ENCODE measurements at places on chromosomes 5 and 9.

DNA sequence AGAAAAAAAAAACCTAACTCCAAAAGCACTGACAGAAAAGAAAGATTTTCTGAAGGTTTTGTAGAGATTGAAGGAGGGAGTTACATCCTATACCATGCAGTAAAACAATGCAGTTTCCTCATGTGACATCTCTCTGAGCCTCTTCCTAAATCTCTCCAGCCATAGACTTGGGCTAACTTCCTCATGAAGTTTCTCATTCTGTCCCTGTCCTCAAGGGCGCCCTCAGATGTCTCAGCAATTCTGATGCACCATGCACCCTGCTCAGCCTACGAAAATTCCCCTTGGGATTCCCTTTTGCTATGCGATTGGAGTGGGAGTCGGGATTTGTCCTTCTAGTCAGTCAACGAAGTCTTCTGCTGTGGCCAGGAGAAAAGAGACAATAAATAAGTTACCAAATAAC lies 68.9 kb downstream of the FAT2 start:
- DNase-seq = peak; percentile 86

DNA sequence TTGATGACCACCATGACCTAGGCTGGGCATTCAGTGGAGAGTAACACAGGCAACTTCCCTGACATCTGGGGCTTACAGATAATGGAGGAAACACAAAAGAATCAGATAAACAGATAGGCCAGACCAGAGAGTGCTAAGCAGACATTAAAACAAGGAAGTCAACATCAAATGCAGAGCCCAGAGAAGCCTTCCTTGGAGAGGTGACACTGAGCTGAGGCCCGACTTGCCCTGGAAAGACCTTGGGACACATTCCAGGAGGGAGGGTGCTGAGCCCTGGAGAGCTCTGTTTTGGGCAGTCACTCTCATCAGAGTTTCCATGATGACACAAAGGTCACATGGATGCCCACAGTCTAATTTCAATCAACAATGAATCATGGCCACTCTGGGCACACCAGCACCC lies 31.9 kb upstream of the C5orf58 start:
- DNase-seq = peak; percentile 47

GRCh38 chr5:177427211-177427822 lies 841 bp downstream of the GRK6 start:
- DNase-seq = no peak

DNA sequence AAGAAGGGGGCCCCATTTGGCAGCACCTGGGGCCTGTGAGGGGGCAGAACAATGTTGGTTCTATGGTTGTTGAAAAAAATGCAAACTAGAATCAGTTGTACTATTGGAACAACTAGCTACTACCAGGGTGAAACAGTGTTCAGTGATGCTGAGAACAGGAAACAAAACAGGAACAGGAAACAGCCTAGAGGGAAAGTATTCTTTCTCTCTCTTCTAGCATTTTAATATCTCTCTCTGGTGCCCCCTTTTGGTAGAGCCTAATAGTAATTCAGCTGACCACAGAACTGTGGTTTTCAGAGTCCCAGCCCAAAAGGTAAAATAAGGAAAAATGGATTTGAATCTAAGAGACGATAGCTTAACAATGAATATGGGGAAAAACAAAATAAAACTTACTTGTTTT lies 138.0 kb upstream of the KCNN2 start:
- no peak for DNase-seq

DNA sequence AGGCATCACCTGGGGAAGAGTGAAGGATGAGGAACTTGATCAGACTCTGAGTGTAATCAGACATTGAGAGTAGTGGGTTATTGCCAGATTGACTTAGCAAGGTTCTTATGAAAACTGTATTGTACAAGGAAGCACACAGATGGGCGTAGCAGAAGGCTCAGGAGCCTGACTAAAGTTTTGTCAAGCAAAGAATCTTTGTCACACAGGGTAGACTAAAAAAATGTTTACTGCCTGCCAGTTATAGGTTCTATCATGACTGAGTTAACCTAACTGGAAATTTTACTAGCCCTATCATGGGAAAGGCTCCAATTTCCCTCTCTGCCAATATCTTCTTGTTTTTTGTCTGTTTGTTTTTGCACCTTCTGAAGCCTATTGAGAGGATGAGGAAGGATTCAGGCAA lies 19.1 kb downstream of the CAMK4 start:
- DNase-seq = no peak

GRCh38 chr9:110115341-110115820 lies 92.6 kb downstream of the C9orf152 start:
- DNase-seq = no peak

GRCh38 chr9:127449332-127449966 lies 1.8 kb downstream of the RPL12 start:
- no peak for DNase-seq

- DNase-seq = peak; percentile 87
Observed at GRCh38 chr5:181241393-181241975, 2.2 kb downstream of the RACK1 start.

GRCh38 chr5:41736641-41737040 lies 133.6 kb downstream of the OXCT1 start:
- DNase-seq = no peak

DNA sequence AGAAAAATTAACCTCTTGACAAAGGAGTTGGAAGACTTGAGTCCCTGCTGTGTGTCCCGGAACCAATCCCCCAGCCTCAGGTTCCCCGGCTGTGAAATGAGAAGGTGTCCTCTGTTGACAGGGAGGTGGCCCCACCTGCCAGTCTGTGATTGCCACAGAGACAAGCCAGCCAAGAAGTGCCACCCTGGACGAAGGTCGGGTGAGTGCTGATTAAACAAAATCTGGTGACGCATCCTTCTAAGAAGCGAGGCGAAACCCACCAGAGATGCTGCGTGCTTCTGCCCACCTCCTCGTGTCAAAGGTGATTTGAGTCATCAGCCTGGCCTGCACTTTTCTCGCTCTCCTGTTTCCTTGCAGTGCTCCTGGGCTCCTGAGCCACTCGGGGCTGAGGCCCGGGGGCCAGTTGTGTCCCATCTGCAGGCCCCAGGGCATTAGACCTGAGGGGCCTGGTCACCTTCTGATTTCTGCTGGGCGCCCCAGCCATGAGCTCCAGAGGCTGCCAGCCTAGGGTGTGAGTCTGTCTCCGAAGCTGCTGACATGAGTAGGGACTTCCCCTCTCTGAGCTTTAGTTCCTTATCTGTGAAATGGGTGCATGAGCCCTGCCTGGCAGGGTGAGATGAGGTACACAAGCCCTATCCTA lies 28.7 kb downstream of the NEK6 start:
- DNase-seq = peak; percentile 74

- DNase-seq = no peak
Observed at GRCh38 chr9:16458696-16459420, 411.6 kb downstream of the BNC2 start.

- peak; percentile 72 for DNase-seq
Observed at GRCh38 chr5:138489683-138490061, 24.4 kb downstream of the EGR1 start.

- DNase-seq = no peak
Observed at GRCh38 chr5:140040358-140040757, 2.7 kb downstream of the NRG2 start.

DNA sequence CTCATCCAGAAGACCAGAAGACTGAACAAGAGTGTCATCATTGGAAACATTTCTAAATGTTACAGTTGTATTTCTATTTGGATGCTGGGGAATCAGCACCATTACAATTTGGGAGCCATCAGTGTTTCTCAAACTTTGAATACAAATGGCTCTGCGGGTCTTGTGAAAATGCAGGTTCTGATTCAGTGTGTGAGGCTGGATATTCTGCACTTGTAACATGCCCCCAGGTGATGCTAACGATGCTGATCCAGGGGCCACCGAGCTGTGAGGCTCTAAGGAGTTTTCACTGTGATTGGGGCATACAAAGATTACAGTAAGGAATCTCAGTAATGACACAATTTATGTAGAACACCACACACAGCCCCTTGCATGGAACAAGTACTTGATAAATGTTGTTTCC lies 167.7 kb downstream of the ACTL7B start:
- DNase-seq = no peak

GRCh38 chr5:146342882-146343865 lies 4.5 kb downstream of the POU4F3 start:
- DNase-seq = no peak

- DNase-seq = peak; percentile 94
Observed at GRCh38 chr9:34665381-34666250, 3.2 kb upstream of the CCL27 start.

DNA sequence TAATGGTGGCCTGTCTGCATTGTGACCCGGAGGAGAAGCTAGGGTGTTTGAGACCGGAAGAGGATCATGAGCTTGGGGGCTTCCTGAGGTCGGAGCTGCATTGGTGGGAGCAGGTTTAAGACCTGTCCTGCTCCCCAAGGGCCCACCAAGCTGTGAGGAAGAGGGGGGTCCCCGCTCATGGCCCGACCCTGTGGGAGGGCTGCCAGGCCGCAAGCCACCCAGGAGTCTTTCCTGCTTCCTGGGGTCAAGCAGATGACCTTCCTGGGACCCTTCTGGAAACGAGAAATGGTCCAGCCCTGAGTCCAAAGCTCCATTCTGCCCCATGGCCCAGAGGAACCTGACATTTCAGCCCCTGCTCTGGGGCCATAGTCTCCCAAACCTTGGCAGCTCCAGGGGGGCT lies 61.5 kb upstream of the RNU6ATAC start:
- no peak for DNase-seq

GRCh38 chr9:3698076-3698475 lies 172.3 kb upstream of the RFX3 start:
- DNase-seq = no peak

DNA sequence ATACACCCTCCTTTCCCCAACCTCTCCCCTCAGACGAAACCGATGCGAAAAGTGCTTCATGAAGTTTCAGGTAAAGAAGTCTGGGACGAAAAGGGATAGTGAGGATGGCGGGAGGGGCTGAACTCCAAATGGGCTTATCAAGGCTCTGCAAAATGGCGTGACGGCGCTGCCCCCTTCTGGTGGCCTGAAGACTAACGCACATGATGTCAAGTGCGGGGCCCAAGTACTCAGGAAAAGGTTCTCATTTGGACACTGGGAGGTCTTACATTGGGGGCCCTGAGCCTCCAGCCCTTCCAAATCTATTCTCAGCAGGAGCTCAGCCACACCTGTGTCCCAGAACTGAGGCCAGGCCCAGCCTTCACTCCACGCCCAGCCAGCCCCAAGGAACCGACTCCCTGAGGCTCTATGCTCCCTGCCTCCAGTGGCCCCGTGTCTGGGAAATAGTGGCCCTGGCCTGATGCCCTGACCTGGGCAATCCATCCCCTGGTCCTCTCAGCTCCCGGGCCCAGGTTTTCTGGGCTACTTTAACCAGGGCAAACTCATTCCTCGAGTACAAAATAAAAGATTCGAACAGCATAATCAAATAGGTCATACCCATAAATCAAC lies 119.9 kb downstream of the KCNIP1 start:
- DNase-seq = peak; percentile 77

DNA sequence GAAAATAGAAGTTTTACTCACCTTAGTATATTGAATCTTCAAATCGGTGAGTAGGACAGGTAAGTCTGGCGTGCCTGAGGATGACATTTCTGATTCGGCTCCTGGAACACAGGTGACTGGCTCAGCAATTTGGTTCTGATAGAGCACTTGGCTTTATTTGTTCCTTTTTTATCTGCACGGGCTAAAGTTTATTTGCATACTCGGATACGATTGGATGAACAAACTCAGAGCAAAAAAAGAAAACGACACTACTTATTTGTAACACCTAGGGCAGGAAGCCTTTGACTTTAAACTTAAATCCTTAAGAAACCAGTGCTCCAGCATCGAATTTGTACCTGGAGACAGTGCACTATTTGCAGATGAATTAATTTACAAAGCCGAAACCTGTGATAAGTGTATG lies at the start of gene ALDH1A1:
TSS of gene ALDH1A1 (minus strand) at position 140 of the 400 bp plus-strand sequence. CDS start at position 87, 53 bp downstream.
- DNase-seq = peak; percentile 57

GRCh38 chr9:131396626-131397025 lies 2.7 kb downstream of the PRRC2B start:
- DNase-seq = no peak

DNA sequence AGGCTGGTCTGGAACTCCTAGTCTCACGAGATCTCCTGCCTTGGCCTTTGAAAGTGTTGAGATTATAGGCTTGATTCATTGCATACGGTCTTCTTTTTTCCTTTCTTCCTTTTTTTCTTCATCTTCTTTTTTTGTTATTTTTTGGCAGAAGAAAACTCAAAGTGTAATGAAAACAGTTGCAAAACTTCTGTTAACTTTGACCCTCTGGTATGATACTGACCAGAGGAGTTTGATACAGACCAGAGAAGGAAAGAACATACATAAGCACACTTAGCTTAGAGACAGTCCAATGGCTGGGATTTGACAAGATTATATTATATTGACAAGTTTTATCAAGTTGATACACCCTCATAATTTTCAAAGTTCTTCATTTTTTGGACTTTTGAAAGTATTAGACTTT lies 181.2 kb downstream of the NFIB start:
- no peak for DNase-seq

GRCh38 chr9:127525401-127526188 lies 74.3 kb downstream of the LRSAM1 start:
- peak; percentile 74 for DNase-seq

DNA sequence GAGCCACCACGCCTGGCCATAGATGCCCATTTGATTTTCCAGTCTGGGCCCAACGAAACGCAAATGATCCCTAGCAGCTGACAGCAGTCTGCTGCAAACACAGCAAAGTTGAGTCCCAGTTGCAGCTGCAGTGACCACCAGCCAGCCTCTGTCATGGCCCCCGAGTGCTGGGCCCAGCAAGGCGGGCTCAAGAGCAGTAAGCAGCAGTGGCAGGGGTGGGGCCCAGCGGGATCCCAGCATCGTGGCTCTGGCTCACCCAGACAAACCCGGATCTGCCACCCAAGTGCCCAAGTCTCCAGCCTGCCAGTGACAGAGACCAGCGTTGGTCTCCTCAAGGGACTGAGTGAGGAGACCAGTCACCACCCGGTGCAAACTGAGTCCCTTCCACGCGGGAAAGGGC lies 6.9 kb upstream of the LTC4S start:
- DNase-seq = no peak

GRCh38 chr5:56090793-56091460 lies 96.2 kb upstream of the IL6ST start:
- no peak for DNase-seq

DNA sequence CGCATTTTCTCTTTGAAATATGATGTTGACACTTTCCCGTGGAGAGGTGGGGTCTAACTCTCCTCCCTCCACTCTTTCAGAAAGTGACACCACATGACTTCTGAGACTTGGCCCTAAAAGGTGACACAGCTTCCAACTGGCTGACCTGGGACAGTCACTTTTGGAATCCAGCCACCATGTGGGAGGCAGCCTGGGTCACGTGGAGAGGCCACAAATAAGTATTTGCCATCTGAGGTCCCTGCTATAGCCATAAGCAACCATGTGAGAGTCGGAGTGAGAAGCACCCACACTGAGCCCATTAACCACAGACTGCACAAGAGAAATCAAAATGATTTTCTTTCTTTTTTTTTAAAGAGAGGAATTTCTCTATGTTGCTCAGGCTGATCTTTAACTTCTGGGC lies 4.1 kb upstream of the PHYKPL start:
- DNase-seq = peak; percentile 60

- no peak for DNase-seq
Observed at GRCh38 chr9:117184173-117184572, 230.7 kb downstream of the ASTN2 start.

- no peak for DNase-seq
Observed at GRCh38 chr5:74540622-74541021, 99.9 kb downstream of the ENC1 start.

Measured in suppressor macrophage treated with lipopolysaccharide for 1 hour (primary cell).